Right atrium auricular region (tissue), 2 donors: ENCODE measurements at places on chromosomes 16 and 17. TPM values are rescaled to one million over a fixed set of nuclear protein-coding genes. Genes with fewer than 3 reads are reported as not detected.

GRCh38 chr17:44522883-44523671, 19.9 kb upstream of the GPATCH8 start:
- DNase-seq = peak; percentile 67

Gene CACNG1
- not detected for total RNA-seq

Gene KRTAP9-8
- not detected for total RNA-seq

Gene CIAPIN1
- total RNA-seq = 34.4 TPM

- DNase-seq = no peak
These were observed 500.7 kb upstream of the HSBP1 start for GRCh38 chr16:83306961-83307593.

GRCh38 chr16:30747331-30747730, 894 bp upstream of the PHKG2 start:
- DNase-seq = no peak

GRCh38 chr16:28010671-28011070, 52.8 kb downstream of the GSG1L start:
- DNase-seq = no peak

DNA sequence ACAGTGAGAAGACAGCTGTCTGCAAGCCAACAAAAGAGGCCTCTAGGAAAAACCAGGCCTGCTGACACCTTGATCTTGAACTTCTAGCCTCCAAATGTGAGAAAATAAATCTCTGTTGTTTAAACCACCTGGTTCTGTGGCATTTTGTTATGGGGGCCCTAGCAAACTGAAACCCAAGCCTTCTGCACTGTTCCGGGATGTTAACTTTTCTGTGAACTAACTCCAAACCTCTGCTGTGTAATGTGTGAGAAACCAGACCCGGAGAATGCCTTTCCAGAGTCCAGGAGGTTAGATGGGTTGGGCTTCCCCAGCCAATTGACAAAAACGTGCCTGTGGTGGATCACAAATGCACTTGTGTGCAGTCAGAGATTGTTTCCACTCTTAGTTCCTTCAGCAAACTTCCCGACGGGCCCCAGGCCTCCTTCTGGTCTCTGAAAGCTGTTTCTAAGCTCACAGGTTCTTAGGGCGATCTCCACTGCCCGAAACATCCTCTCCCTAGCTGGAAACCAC, 13.6 kb upstream of the GGA2 start:
- DNase-seq = no peak

Gene SLC16A11
- 1.9 TPM for total RNA-seq
